ENCODE measurements at places on chromosomes 6 and 20.
A peak's percentile ranks its signal among the peaks of the same experiment; 100 is the strongest.

DNA sequence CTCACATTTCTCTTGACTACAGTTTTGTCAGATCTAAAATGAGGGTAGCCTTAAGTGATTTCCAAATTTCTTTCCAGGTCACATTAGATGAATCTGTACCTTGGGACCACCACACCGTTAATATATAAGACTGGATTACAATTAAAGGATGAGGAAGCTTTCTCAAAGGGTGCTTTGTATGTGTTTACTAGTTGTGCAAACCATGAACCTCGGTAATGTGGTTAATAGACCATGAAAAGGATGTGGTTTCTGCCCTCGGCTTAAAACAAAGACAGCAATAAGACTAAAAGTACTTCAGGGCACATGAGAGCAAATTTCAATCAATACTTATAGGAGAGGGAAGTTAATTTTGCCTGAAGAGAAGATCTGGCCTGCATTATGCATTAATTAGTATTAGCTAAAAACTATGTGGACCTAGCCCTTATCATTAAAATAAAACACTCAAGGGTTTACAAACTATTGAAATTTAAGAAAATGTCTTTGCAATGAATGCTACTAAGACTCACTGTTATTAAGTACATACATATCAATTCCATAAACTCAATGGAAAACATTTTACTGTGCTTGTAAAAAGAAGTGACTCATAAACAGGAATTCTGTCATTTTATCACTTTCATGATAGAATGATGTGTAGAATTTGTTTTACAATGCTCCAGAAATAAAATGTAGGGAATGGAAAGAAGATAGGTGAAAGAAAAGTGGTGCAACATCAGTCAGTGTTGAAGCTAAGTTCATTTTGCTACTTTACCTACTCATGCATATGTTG is 936 bp upstream of the TMX4 start:
- DNase-seq, result no peak

- DNase-seq, result no peak
Measured at GRCh38 chr20:34951252-34951651, 4.4 kb downstream of the GSS start.

- no peak for DNase-seq
Measured at GRCh38 chr20:4112481-4113421, 97.4 kb upstream of the RNF24 start.

DNA sequence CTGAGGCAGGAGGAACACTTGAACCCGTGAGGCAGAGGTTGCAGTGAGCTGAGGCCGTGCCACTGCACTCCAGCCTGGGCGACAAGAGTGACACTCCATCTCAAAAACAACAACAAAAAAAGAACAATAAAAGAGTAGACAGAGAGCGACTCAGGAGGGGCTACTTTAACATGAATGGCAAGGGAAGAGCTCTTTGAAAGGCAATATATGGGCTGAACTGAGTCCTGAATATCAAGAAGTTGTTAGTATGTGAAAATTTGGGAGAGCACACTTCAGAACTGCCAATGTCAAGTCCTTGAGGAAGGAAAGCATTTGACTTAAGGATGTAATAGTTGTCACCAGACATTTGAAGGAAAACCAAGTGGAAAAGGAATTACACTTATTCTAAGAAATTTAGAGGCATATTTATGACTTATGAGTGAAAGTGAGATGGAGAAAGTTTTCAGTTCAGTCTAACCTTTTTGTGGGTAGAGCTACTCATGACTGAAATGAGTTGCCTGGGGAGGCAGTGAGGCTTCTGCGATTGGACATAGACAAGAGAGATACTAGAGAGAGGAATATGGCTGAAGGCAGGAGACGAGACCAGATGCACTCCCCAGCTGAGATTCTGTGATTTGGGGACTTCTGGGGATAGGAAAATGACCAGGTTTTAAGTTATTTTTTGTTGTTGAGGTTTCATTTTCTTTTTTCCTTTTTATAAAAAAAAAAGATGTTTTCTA is 48.6 kb upstream of the SLC16A10 start:
- DNase-seq, result no peak

- DNase-seq, result no peak
Measured at GRCh38 chr20:64188682-64189529, 24.7 kb downstream of the MYT1 start.

DNA sequence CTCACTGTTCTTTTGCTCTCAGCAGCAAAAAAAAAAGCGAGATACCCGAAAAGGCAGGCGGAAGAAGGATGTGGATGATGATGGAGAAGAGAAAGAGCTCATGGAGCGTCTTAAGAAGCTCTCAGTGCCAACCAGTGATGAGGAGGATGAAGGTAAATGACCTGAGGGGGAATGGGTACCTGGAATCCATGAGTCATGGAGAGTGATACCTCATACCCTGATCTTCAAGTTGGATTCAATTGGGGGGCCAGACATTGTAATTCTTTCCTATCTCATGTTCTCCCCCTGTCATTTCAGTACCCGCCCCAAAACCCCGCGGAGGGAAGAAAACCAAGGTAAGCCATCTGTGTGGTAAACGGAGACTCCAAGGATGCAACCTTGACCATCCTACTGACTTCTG is 6.8 kb downstream of the ABCF1 start:
- no peak for DNase-seq

DNA sequence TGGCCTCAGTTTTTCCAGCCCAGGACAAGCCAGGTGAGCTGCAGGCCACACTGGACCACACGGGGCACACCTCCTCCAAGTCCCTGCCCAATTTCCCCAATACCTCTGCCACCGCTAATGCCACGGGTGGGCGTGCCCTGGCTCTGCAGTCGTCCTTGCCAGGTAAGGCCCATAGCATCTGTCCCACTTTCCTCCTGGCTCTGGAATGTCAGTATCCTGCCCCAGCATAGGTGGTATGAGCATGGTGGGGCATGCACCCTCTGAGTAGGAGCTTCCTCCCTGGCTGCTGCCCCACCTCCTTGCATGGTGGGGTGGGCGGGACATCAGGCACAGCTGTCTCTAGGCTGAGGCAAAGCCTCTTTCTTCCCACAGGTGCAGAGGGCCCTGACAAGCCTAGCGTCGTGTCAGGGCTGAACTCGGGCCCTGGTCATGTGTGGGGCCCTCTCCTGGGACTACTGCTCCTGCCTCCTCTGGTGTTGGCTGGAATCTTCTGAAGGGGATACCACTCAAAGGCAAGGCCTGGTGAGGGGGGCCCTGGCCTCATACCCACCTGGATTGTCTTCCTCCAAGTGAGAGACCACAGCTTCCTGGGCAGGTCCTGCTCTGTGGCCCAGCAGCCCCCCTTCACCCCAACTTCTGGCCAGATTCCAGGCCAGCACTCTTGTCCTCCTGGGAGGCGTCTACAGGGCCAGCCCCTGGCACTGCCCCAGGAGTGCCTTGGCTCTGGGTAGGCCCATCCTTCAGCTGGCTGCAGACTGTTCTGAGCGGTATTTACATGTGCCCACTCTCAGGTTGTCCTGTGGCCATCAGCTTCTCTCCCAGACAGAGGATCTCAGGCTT is 9.1 kb downstream of the PI16 start:
- DNase-seq, result no peak

- no peak for DNase-seq
Measured at GRCh38 chr20:61902221-61902869, 163.3 kb downstream of the TAF4 start.

GRCh38 chr6:103672169-103672568 is 1187.5 kb downstream of the HACE1 start:
- no peak for DNase-seq

GRCh38 chr6:97401533-97401932 is 118.5 kb upstream of the MMS22L start:
- no peak for DNase-seq

- DNase-seq, result no peak
Measured at GRCh38 chr20:31923388-31924331, 28.2 kb downstream of the PDRG1 start.

GRCh38 chr20:24825591-24825990 is 123.5 kb upstream of the CST7 start:
- DNase-seq, result no peak

DNA sequence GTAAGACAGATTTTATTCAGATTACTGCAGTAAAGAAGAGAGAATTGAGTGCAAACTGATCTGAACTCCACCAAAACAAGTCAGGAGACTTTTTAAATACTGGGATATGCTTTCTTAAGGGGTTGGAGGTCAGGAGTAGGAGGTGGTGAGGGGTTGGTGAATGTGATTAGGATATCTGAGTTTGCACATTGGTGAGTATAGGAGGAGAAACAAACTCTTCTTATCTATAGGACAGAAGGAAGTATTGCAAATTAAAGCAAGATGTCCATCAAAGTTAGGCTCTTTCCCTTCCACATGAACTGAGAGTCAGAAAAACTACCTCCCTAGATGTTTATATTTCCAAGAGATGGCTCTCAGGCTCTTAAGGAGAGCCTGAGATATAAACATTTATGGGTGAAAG is 114.6 kb upstream of the HTR1E start:
- DNase-seq, result no peak

- DNase-seq, result no peak
Measured at GRCh38 chr6:108764580-108764950, 83.7 kb upstream of the ARMC2 start.

- DNase-seq, result no peak
Measured at GRCh38 chr6:2426561-2427340, 181.3 kb upstream of the GMDS start.

- DNase-seq, result no peak
Measured at GRCh38 chr20:13913131-13913530, 77.3 kb downstream of the SEL1L2 start.

DNA sequence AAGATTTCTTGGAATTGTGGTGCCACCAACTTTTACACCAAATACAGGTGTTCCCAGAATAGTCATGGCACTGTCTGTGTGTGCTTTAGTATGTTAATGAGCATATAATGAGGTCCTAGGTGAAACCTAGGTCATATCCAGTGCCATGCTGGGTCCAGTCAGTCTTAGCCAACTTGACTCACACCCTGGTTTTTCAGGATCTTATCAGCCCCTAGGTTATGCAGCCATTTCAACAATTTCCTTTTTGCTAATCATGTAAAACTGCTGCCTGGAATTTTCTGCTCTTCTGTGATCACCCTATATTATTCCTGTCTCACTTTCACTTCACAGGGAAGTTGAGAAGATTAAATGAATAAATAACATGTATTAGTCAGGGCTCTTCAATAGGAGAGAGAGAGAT is 23.7 kb downstream of the SDHAF4 start:
- DNase-seq, result no peak

DNA sequence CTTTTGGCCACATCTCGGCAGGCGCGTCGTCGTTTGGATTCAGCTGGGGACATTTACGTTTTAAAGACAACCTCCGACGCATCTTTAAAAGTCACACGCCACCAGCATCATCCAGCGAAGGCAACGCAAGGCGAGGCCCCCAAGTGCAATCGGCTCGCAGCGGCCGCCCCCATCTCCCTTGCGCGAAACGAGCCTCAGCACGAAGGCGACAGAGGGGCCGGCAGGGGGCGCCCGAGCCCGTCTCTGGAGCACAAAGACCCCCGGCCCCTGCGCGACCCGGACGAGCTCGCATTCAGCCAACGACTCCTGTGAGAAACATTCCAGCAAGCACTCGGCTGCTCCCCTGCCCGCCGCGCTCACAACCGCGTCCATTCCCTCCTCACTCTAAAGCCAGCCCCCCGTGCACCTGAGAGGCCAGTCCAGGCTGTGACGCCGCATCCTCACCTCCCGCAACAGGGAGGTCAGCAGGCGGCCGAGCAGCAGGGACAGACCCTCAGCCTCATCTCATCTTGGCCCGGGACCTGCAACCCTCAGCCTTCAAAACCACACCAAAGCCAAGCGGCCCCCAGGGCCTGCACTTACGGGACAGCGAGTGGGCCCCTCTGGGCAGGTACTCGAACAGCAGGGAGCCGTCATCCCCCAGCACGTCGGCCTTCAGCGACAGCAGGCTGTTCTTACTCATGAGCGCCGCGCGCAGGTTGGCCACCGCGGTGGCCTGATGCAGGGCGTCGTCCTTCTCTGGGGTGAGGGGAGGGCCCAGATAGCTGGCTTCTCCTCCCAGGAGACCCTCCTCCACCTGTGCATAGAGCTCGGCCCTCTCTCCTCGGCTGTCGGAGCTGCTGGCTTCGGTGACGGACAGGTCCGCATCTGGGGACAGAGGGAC is 35.8 kb downstream of the SLC2A4RG start:
- DNase-seq, result peak; percentile 22

GRCh38 chr20:3545401-3545925 is 74.6 kb downstream of the ATRN start:
- DNase-seq, result no peak

GRCh38 chr6:53795340-53795701 is 516 bp downstream of the LRRC1 start:
- DNase-seq, result no peak

DNA sequence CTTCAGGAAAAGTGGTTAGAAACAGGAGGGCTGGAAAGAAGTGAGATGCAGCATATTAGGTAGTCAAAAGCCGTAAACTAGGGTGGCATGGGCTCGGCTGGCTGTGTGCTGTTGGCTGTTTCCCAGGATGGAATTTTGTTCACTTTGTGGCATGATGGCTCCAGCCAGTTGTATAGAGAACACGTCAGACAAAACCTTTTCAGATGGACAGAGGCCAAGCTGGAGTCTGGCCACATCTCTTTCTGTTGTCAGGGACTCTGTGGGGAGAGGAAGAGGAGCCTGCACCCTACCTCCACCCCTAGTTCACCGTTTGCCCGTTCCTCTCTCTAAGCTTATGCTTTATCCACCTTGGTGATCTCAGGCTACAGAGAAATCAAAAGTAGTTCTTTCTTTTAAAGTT is 22.0 kb downstream of the C6orf89 start:
- DNase-seq, result no peak

GRCh38 chr6:20351534-20351933 is 50.1 kb upstream of the E2F3 start:
- DNase-seq, result no peak

DNA sequence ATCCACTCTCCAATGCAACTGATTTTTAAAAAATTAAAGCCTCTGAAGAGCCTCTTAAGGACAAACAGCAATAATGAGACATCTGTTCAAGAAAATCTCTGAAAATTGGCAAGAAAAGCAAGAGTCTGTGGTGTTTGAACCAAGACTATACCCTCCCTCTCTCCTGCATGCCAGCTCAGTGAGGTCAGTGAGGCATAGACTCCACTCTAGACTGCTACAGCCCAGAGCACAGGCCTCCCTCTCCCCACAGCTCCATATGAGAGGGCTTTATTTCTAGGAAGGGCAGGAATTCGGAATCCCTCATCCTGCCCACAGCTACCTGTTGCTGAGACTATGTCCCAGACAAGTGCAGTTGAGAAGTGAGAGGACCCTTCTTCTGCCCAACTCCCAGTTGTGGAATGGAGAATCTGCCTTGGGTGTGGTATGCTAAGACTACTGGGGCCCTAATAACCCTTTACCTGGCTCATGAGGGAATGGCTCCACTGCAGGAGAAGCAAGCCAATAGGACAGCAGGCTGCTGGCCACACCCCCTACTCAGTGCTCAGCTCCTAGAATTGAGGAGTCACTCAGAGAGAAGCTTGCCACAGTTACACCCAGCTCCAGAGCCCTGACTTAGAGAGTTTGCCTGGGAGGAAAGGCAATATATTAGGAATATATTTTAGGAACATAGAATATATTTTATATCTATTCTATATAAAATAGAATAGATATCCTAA is 22.7 kb upstream of the HLA-DQA1 start:
- no peak for DNase-seq

- no peak for DNase-seq
Measured at GRCh38 chr6:10460096-10460495, 45.2 kb upstream of the TFAP2A start.
